ENCODE measurements at places on chromosomes 1 and 21.

- no peak for DNase-seq
These were observed 5.8 kb upstream of the PLA2G2D start for GRCh38 chr1:20125100-20125499.

GRCh38 chr1:19435181-19435580, 50.2 kb downstream of the CAPZB start:
- DNase-seq = no peak

DNA sequence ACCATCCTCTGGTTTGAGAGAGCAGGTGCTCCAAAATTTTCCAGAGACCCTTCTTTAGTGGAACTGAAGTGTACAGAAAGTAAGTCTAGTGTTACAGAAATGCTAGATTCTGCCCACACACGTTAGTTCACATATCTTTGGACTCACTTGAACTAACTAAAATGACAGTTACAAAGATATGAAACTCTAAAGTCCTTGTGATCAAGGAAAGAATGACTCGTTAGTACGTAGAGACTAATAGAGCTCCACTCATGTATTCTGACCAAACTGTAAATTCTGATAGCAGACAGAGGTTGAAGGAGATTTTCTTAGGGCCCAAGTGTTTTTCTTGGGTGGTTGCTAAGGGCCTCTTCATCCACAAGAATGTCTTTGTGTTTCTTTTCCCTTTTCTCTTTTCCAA, 491.5 kb upstream of the B3GALT2 start:
- no peak for DNase-seq

DNA sequence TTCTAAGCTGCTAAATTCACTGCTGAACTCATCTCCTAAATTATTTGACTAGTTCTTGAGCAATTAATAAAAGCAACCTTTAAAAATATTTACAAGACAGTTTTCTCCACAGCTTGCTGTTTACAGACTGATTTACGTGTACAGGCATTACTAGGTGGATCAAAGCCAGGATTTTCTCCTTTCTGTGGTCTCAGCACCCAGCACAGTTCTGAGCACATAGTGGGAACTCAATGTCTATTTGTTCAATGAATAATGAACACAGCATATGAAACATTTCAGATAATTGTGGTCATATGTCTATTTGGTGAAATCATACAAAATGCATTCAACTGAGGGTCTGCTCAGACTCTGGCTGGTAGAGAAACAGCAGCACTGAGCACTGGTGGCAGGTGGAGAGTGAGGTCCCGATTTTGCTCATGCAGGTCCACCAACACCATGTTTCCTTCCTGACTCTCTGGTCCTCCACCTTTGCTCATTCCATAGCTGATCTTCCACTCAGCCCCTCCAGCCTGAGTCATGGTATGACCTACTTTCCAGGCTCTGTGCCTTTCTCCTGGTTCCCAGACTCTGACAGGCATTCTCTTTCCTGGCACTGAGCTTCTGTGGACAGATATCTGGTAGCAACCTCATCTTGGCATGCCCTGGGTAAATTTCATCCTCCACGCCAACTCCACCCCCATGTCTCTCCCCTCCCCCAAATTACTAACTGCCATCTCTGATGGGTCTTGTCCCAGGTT, 311.3 kb downstream of the TGFB2 start:
- no peak for DNase-seq

GRCh38 chr1:18337757-18338156, 143.0 kb upstream of the KLHDC7A start:
- DNase-seq = no peak

DNA sequence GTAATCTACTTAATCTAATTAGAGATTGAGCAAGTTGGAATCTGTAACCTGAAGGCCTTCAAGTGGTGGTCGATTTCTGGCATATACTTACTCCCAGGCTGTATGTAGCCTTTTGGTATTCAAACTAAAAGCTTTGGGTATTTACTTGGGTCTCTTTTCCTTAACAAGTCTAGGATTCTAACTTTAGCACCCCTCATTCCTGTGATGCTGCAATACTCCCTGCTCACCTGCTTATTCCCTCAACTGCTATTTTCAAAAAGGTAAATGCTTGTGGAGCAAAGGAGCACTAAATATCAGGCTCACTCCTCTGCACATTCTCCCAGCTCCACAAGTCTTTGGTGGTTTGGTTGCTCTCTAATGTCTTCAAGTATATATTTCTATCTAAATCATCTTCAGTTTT, 68.0 kb upstream of the CYYR1 start:
- DNase-seq = no peak

GRCh38 chr1:234598974-234599616, 10.9 kb downstream of the IRF2BP2 start:
- peak; percentile 46 for DNase-seq

- no peak for DNase-seq
These were observed 110.3 kb downstream of the ZNF281 start for GRCh38 chr1:200299571-200299970.

Data from right cardiac atrium (tissue), 5 donors.